ENCODE measurements at places on chromosomes 3 and 15.

- no peak for DNase-seq
Observed at GRCh38 chr3:33218446-33219174, at the start of gene SUSD5. Gene SUSD5, minus strand, starts transcription at chr3:33218810. Its CDS starts 13 bp downstream, at chr3:33218797.

GRCh38 chr3:179898024-179898423 lies 138.7 kb downstream of the PEX5L start:
- no peak for DNase-seq

DNA sequence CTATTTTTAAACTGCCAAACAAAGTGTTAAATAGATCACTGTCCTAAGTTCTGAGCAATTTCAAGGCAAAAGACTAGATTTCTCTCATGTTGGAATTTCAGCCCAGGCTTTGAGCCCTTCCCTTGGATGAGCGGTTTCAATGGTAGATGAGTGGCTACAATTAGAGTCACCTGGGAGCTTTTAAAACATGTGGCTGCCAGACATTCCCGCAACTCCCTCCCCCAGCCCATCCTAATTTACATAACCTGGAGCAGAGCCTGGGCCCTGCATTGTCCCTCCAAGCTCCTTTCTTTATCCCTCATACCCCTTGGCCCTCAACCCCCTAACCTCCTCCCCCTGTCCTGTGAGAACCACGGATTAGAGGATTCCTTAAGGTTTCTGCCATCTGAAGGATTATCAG lies 357.5 kb upstream of the UMPS start:
- no peak for DNase-seq

DNA sequence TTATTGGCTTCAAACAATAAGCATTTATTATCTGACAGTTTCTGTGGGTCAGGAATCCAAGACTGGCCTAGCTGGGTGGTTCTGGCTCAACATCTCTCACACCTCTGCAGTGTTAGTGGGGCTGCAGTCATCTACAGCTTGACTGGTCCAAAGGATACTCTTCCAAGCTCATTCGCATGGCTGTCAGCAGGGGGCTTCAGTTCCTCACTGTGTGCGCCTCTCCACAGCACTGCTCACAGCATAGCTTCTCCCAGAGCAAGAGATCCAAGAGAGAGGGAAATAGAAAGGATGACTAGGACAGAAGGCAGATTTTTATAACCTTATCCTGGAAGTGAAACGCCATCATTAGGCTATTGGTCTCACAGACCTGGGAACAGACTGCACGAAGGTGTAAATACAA lies 64.2 kb downstream of the MAGI1 start:
- no peak for DNase-seq

DNA sequence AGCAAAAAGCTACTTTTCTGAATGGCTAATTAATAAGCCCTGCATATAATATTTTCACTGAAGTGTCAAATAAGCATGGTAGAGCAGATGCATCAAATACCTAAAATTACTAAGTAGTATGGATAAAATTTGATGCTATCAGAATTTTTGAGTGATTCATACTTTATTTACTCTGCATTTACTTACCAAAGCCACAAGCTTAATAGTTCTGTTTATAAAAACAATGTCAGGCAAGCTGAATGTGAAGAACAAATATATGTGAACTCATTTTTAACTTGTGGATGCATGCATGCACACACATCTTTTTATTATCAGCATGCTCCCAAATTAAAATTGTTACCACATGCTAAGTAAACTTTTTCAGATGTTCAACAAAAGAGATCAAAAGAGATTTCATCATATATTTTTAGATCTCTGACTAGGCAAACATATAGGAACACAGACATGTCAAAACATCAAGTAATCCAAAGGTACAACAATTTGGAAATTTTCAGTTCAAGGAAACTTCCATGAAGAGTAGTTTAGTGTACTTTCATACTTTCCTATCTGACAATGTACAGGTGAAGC lies 969.4 kb downstream of the ROBO1 start:
- no peak for DNase-seq

DNA sequence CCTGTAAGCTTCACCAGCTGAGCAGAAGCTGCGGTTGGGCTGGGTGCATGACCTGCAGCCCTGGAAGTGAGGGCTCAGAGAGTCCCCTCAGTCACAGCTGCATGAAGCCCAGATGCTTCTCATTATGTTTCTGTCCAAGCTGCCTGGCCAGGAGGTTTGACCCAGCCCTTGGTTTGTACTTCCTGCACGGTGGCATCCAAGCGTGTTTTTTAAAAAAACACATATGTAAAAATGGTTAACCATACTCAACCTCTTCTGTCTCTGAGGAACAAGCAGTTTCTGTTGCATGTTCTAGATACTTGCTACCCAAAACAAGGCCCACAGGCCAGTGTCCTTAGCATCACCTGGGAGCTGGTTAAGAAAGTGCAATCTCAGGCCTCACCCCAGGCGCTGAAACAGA lies 76.0 kb upstream of the ATP10A start:
- DNase-seq = no peak

DNA sequence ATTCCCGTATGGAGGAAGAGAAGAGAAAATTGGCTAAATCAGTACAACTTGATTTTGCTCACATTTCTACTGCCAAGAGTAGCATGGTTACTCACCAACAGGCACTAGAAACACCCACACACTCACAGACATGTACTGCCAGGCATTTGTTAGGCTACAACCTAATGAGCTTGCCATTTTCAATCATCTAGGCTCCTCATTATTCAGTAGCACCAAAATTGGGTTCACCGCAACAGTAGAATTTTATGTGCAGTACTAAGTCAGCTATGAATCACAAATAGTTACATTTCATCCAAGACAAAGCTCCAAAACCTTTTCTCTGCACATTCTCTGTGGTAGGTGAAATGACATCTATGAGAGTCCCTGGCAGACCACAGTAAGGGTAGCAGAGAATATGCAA lies 15.0 kb upstream of the THUMPD3 start:
- no peak for DNase-seq

DNA sequence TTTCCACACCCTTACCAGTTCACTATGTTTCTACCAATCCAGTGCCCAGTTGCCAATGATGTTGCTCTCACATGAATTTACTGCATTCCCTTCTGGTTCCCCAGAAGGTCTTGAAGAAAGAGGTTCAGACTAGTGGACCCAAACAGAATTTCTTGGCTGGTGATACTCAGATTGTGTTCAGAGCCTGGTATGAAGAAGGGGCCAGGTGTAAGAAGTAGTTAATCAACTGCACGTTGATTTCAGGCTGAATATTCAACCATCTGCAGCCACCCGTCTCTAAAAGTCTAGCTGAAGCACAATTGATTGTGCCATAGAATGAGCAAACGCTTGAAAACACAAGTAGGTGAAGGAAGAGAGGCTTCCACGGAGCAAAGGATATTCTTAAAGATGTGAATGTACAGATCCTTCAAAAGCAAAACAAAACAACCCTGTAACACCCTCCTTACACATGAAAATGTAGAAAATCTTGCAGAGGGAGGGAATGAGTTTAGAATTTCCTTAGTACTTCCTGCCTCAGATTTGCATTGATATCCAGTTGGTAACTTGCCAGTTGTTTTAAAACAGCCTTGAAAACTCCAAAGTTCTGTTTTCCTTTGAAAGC lies 4.7 kb downstream of the RBMS3 start:
- no peak for DNase-seq

DNA sequence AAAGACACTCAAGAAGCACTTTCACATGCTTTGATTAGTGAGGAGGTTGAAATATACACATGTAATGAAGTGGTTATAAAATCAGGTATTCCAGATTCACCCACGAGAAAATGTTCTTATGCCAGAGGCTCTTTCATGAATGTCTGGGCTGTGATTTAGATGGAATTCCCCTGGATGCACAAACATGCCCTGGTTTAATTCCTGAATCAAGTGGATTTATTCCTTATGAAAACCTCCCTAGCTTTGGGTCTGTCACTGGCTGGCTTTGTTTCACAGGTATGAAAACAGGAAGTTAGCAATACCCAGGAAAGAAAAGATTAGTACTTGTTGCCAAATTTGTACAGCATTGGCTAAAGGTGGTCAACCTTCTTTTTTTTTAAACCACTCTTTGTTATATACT lies 1123.0 kb downstream of the ROBO1 start:
- no peak for DNase-seq

DNA sequence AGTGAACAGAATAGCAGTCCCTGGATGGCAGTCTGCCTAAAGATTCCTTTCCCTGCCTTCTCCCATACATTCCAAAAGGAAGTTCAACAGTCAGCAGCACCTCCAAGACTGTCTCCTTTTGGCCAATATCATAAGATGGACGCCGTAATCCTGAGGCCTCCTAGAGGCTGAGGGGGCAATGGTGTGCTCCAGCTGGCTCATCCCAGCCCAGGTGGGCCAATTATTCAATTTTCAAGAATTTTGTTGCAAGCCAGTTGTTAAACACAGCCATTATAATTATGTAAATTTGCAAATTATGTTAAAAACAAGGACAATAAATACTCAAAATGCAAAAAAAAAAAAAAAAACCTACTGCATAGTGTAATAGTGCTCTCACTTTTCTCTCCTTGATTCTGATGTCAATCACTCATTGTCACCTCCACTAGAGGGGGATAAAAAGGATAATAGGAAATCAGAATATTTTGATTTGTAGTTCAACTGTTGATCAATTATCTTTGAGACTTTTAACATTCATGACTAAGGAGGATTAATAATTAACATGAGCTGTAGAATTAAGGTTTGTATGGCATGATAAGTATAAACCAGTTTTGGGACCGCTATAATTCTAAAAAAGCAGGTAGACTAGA lies 40.1 kb downstream of the PPARG start:
- DNase-seq = no peak

DNA sequence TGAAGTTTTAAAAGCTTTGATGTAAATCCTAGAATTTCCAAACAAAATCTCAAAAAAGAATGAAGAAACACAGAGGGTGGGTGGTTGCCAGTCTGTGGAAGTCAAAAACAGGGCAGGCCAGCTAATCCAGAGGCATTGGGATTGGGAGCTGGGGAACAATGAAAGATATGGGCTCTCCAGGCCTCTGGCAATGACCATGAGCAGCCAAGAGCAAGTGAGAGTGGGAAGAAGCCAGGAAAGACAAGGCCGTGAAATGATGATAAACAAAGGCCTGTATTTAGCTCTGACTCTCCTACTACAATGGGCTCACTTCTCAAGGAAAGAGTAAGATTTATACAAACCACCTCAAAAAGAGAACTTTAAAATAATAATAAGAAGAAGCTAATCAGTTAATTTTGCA lies 248.5 kb downstream of the ZMAT3 start:
- no peak for DNase-seq

- DNase-seq = no peak
Observed at GRCh38 chr15:67114846-67115585, 49.6 kb downstream of the SMAD3 start.

- no peak for DNase-seq
Observed at GRCh38 chr15:67149068-67149772, 83.8 kb downstream of the SMAD3 start.

- DNase-seq = no peak
Observed at GRCh38 chr3:127715532-127715931, 42.8 kb downstream of the ABTB1 start.

- DNase-seq = no peak
Observed at GRCh38 chr3:28036599-28037575, 204.5 kb upstream of the CMC1 start.

- no peak for DNase-seq
Observed at GRCh38 chr15:33720952-33721351, 247.3 kb upstream of the CHRM5 start.

DNA sequence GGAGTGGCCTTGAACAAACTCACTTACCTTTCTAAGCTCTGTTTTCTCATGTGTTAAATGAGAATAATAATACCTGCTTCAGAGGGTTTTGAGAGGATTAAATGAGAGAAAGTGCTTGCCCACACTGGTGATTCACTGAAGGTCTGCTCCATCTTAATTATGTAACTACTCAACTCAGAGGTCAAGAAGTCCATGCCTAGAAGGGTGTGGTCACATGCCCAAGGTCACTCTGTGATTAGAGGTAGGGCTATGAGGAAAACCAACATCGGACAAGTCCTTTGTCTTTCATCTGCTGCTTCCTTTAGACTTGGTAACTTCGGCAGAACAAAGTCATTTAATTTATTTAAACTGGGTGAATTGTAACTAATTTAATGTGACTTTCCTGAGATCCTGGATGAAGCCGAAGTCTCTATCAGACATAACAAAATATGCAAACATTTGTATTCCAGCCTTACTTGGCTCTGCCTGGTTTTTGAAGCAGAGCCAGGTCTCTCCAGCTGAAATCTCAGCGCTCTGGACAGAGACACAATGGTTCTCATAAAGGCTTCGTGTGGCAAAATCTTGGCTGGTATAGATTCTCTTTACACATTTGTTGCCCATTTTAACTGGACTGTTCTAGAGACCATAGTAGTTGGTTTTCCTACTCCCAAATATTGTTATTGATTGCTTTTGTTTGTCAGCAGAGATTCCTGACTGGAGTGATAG lies 3.0 kb downstream of the CHRNA7 start:
- DNase-seq = no peak

- peak; percentile 77 for DNase-seq
Observed at GRCh38 chr15:74179101-74179841, 5.8 kb downstream of the ISLR start.

DNA sequence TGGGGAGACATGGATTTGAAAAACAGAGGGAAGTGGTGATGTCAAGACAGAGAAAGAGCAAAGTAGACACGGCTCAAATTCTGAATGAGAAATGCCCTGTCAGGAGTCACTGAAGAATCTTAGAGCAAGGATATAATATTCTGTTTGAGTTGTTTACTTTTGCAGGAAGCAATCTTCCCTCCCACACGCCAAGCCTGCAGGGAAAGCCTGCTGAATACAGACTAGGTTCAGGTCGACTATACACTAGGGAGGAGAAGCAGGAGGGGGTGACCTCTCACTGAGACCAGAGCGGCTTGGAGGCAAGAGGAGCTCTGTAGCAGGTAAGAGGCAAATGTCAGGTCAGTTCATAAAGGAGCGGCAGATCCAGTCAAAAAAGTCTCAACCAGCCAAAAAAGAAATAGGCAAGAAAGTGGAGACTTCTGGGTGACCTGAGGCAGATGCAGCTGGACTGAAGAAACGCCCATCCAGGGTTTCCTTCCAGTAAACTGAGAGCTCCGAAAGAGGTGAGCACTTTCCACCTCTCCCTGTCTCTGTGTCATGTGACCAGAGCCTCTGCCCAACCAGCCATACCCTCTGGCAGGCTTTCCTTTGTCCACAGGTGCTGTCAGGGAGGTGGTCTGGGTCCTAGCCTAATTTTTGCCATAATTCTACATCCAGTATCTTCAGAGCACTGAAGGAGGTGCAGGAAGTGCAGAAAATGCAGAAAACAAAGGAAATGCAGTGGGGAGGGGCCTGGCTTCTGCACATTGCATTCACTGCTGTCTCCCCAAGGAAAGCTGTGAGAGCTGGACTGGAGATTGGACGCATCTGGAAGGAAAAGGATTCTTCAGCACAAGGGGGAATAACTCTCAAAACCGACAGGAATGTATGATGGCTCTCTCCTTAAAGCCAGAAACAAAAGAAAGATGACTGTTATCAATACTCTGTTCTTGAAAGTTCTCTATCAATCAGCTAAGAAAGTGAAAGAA lies 37.8 kb upstream of the CTXND1 start:
- DNase-seq = no peak

GRCh38 chr15:77667338-77668234 lies 34.9 kb upstream of the LINGO1 start:
- no peak for DNase-seq

Data from thoracic aorta (tissue), 2 donors.